ENCODE measurements at places on chromosomes 11 and 22.

DNA sequence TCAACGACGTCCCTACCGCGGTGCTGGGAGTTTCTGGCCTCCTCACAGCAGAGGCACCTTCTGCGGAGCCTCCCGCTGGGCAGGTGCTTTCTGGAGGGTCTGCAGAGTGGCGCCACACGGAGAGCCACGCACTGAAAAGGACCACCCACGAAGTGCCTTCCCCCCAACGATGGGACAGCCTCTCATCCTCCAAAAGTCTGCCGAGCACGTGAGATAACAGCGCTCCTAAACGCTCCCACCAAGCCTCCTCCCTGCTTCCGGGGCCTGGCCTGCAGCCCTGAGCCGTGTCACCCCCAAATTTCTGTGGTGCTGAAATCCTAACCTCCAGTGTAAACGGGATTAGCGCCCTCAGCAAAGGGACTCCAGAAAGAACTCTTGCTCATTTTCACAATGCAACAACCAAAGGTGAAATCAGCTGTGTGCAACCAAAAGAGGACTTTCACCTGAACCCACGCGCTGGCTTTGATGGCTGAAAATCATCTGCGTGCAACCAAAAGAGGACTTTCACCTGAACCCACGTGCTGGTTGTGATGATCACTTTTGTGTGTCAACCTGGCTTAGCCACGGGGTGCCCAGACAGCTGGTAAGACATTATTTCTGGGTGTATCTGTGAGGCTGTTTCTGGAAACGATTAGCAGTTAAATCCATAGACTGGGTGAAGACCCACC is 924.6 kb downstream of the BRD1 start:
- DNase-seq, result no peak

- DNase-seq, result peak; percentile 5
Observed at GRCh38 chr11:131511794-131512193, 141.4 kb downstream of the NTM start.

GRCh38 chr11:9313648-9314290 is 624 bp downstream of the TMEM41B start:
- DNase-seq, result no peak

DNA sequence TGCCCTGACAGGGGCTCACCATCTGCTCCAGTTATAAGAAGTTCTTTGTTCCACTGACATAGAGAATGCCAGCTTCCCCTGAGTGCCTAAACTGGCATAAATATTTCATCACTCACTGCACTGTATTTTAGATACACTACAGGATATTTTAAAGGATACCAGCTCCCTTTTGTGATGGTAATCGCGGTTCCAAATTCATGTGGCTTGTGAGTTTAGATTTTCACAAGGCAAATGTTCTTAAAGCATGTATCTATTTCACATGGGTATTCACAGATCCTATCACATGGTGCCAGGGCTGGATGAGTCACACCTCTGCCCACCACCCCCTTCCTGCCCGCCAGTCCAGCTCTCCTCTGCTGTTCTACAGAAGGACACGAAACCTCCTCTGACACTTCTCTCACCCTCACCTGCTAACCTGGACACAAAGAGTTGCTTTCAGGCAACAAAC is 105.5 kb downstream of the KCNC1 start:
- no peak for DNase-seq

DNA sequence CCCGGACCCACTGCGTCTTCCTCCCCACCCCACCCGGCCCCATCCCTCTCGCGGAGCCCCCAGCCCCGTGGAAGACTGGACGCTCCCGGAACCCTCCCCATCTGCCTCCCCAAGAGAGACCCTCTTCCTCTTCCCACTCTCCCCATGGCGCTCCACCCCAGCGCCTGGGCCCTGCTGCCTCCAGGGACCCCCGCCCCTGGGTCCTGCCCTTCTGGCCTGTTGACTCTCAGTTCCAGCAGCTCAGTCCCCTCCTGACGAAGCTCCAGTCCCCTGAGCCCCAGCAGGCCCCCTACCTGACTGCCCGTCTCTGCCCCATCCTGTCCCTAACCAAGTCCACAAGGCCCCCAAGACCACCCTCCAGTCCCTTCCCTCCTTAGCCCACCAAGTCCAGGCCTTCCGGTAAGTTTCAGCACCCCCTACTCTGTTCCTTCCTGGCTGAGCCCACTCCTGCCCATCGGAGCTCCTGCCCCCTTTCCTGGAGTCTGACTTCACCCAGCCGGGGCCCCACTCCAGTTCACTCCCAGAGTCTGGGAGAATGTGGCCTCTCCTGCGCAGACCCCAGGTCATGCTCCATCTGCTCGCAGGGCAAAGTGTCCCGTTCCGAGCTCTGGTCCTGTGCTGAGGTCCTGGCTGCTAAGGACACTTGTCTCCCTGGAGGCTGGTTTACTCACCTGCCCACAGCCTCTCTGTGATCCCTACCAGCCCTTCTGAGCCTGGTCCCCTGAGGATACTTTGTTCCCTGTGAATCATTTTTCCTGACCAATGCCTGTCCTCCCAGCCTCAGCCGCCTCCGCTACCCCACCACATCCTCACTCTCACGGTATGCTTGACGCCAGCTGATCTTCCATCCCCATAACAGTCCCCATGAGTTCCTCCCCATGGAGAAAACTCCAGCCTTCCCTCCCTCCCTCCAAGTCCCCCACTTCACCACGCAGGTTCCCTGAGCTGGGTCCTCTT is 722 bp downstream of the IFITM10 start:
- no peak for DNase-seq

GRCh38 chr11:45765836-45766235 is 39.1 kb upstream of the SLC35C1 start:
- no peak for DNase-seq

GRCh38 chr11:57321388-57322255 is 3.1 kb downstream of the TNKS1BP1 start:
- DNase-seq, result no peak

- no peak for DNase-seq
Observed at GRCh38 chr11:131606811-131607335, 236.5 kb downstream of the NTM start.

DNA sequence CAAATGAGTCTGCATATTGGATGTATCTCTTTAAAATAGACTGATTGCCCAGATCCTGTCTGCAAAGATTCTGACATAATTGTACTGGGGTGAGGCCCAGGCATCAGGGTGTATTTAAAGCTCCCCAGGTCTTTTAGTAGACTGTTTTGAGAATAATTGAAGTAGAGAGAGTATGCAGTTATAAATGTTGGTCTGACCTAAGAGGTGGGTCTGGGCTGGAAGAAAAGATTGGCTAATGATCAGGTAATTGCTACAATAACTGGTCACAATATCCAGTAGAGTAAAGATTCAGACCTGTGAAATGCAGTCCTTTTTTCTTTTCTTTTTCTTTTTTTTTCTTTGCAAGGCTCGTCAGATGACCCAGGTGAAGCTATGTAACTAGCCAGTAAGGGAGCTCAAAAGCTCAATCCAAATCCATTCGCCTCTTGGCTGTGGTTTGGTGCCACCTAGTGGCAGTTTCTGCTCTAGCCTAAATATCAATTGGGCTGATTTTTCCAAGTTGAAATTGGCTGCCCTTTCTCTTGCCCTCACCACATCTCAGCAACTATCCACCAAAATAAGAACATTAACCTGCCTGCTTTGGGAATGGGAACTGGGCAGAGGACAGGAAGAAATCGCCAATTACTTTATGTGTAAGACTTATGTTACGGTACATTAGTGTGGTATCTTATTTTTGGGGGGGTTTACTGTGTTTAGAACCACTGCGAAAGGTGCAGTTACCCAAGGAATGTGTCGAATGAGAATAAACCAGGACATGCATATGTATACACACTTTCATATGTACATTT is 45.9 kb downstream of the ZNF143 start:
- DNase-seq, result peak; percentile 68

- DNase-seq, result no peak
Observed at GRCh38 chr11:80451105-80451504, 1010.3 kb upstream of the TENM4 start.

GRCh38 chr22:49576241-49577141 is 251.2 kb downstream of the BRD1 start:
- no peak for DNase-seq

- no peak for DNase-seq
Observed at GRCh38 chr11:84740050-84740449, 887.1 kb downstream of the DLG2 start.

GRCh38 chr11:65584106-65584505 is 8.3 kb downstream of the EHBP1L1 start:
- DNase-seq, result no peak

GRCh38 chr22:26620197-26620596 is 1.6 kb upstream of the CRYBA4 start:
- no peak for DNase-seq

DNA sequence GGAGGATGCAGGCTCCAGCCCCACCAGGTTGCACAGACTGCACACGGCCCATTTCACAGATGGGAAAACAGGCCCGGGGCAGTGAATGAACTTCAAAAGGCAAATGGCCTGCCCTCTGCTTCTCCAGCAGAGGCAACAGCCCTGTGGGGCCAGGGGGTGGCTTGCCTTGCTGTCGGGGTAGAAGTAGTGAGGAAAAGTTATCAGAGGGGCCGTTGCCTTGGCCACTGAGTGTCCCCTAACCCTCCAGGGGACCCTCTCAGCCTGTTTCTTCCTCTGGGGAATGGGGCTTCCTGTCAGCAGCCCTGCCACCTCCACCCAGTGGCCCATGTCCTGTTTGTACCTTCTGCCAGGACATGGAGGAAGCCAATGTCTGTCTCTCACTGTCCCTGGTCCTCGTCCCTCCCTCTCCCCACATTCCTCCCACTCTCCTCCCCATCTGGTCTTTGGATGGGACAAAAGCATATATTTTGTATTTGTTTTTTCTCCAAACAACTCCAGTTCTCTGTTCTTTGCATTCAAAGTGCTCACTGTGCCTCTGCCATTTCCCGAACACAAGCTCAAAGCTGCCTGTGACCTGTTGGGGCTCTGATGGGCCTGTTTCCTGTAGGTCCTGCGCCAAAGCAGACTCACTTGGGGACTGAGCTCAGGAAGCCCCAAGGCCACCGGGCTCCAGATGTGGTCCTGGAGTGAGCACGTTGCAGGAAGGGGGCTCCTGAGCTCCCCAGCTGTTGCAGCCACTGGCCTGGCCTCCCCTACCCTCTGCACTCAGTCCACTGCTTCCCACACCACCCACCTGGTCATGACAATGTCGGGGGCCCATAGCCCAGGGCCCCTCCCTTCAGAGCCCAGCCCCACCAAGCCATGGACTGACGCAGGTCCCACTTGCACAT is 9.5 kb downstream of the MAP4K2 start:
- no peak for DNase-seq

DNA sequence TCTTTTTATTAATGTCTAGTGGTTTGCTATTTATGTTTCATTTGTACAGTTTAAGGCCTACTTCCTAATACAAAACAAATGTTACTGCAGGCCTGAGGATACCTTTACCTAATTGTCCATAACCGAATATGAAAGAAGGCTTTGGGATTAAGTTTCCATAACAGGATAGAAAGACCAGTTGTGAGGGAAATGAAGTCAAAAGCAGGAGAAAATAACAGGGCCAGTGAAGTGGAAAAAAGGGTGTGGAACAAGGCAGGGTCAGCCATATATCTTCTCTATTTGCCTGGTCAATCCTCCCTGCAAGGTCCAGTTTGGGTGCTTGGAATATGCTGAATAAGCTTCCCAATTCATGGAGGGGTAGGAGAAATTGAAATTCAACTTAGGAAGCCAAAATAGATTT is 211.5 kb downstream of the SWAP70 start:
- no peak for DNase-seq

DNA sequence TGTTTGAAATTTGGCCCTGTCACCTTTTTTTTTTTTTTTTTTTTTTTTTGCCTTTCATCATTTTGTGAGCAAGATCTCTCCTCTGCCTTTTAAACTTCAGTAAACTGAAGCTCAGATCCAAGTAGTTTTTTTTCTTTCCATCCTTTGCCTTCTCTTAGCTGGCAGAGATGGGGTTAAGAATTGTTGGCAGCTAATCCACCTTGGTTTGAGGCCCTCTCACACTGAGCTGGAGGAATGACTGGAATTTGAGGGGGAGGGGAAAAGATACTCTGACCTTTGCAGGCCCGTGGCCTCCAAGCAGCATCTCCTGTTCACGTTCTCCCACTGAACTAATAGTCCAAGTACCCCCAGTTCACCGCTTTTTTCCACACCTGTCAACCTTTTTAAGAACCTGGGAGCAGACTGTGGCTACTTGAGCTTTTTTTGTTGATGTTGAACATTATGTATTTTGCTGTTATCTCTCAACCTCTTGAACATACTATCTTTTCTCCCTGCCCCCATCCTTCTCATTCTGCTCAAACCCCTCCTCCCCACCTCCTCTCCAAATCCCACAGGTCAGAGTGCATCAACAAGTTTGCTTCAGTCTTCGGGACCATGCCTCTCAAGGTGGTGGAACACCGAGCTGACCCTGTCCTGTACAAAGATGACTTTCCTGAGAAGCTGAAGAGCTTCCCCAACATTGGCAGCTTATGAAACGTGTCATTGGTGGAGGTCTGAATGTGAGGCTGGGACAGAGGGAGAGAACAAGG is 66.2 kb downstream of the ALX4 start:
- DNase-seq, result no peak

- no peak for DNase-seq
Observed at GRCh38 chr11:336659-337198, 16.1 kb upstream of the IFITM3 start.

DNA sequence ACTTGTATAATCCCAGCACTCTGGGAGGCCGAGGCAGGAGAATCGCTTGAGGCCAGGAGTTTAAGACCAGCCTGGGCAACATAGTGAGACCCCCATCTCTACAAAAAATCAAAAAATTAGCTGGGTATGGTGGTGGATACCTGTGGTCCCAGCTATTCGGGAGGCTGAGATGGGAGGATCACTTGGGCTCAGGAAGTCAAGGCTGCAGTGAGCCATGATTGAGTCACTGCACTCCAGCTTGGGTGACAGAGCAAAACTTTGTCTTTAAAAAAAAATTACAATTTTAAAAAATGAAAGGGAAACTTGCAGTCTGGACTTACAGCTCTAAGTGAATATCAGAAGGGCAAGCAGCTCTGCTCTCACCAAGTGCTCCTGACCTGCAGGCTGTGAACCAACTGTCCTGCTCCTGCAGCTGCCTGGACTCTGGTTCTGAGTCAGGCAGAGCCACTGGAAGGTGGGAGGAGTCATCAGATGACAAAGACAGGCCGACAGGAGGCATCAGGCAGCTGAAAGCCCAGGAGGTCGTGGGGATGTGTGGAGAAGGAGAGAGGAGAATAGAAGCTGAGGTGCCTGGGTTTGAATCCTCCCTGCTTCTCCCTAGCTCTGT is 9.6 kb downstream of the SMTNL1 start:
- no peak for DNase-seq

DNA sequence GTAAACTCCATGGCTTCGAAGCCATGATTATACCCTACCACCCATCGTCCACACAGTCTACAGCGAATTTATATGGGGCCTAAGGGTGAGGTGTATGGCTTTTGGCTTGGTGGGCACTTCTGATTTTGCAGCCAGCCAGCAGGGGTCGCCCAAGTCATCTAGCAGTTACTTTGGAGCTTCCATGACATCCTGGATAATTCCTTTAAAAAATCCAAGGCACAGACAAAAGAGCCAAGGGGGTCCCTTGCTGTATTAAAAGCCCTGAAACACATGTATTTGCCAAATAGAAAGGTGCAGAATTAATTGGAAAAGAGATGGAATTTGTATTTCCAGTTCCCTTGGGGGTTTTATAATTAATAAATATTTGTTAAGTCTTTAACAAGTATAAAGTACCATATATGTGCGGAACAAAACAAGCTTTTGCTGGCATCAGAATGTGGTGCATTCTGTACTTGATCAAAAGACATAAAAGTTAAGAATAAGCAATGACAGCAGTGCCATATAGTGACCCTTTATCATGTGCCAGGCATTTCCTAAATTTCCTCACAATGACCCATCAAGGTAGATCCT is 132.8 kb upstream of the PITPNB start:
- DNase-seq, result peak; percentile 34

GRCh38 chr11:28702871-28703270 is 594.7 kb downstream of the METTL15 start:
- no peak for DNase-seq

GRCh38 chr11:58493676-58494075 is 14.2 kb downstream of the OR5B21 start:
- DNase-seq, result no peak
